Lower leg skin (tissue), 4 donors: ENCODE measurements at places on chromosomes 6 and 20.

DNA sequence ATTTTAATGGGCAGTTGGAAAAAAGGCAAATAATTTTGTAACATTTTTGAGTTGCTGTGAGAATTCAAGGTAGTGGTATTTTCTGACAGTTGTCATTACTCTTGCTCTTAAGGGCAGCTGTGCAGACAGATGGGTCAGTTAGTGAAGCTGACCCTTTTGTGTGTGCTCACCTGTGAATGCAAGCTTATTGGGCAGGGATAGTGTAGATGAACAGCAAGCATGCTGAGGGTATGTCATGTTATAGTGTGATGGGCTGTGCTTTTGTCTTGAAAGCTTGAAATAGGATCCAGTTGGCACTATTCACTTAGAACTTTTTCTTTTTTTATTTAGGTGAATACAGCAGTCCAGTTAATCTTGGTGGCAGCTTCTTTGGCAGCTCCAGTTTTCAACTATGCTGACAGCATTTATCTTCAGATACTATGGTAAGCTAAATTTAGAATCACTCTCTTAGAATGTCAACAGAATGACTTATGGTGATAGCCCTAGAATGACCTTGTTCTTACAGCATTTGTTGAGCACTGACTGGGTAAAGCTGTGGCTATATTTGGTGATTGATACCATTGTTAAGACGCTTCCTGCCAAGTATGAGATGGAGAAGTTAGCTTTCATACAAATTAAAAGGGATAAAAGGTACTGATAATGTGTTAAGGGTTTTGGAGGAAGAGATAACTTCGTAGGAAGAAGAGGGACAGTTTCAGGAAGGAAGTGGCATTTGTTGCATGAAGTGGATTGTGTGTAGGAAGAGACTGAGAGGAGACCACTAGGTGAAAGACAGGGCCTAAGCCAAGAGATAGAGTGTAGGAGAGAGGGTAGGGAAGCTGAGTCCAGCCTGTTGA is 19.5 kb downstream of the LRRN4 start:
- DNase-seq, result no peak

- no peak for DNase-seq
These were observed 643.6 kb upstream of the PTCHD4 start for GRCh38 chr6:48754641-48755040.

DNA sequence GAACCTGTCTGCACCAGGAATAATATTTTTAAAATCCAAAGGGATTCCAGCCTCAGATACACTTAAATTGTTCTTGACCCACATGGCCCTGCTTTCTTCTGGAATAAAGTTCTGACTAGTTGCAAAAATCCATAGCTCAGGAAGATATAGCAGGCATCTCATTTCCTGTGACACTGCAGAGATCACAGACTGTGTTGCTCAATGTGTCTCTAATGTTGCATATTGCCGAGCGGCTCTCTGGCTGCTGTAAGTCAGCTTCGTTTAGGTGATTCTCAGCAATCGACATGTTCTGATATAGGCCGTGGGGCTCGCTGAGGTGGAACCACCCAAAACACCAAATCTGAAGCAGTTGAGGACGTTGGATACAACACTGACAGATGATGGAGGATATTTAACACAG is 498.3 kb upstream of the AGPAT4 start:
- no peak for DNase-seq

GRCh38 chr6:4472969-4473642 is 303.1 kb upstream of the CDYL start:
- DNase-seq, result no peak

GRCh38 chr6:711925-712324 is 19.0 kb upstream of the EXOC2 start:
- no peak for DNase-seq

DNA sequence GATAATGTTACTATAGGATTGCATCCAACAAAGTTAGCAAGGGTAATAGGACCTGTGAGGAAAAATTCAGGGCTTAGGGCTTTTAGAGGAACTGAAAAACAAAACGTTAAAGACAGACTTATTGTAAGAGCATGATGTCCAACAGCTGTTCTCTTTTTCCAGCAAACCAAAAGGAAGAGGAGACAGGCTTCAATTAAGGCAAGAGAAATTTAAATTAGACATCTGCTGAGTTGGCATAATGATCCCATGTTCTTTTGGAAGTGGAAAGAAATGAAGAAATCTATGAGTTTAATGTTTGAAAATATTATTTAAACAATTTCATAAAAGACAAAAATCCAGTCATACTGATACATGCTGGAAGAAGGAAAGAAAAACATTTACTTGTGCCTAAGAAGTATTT is 95.7 kb upstream of the HMGCLL1 start:
- DNase-seq, result no peak

DNA sequence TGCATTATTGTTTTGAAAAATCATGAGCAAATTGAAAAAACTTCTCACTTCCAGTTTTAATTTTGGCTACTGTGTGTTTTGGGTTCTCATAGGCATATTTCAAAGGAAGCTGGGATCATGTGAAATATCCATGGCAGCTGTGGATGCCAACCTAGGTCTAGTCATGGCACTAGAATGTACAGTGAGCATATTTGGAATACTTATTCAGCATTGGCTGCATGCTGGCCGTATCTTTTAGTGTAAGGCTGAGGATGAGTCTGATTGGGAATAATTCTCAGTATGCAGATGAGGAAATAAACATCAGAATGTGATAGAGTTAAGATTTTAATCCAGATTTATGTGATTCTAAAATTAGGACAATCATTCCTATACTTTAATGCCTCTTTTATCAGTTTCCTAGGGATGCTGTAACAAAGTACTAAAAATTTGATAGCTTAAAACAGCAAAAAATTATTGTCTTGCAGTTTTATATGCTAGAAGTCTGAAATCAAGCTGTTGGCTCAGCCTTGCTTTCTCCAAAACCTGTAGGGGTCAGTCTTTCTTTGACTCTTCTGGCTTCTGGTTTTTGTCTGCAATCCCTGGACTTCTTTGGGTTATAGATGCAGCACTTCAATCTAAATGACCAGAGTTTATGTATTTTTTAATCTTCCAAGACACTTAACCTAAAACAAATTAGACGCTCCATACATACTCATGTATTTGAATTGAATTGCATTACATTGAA is 37.7 kb upstream of the DEFB112 start:
- DNase-seq, result no peak
